ENCODE measurements at places on chromosomes 4 and X.
A peak's percentile ranks its signal among the peaks of the same experiment; 100 is the strongest.

DNA sequence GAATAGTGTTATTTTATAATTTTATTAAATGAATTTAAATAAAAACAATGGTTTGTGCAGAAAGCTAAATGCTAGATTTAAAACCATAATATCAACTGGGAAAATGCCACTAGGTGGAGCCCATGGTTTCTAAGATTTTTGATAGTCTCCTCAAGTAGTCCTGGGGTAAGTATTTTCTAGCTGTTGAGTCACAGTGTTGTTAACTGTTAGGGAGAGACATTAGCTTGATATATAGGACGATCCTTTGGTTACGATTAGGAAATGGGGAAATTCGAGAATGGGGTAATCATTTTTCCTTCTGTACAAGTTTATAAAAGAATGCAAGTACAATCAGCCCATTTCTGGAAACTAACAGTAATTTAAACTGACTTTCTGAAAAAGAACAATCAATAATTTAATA lies 378.4 kb downstream of the ANKRD50 start:
- no peaks in the 10 kb centered on the region for H3K27me3 ChIP-seq
- H3K27ac ChIP-seq = no peak overlapping the region
- H3K4me3 ChIP-seq = no peak overlapping the region
- DNase-seq = no peak

GRCh38 chrX:636981-637659 lies 6.5 kb downstream of the SHOX start:
- peaks cover 18% of the 10 kb centered on the region for H3K4me1 ChIP-seq
- DNase-seq = no peak
- H3K27me3 ChIP-seq = peaks cover 89% of the 10 kb centered on the region
- no peak overlapping the region for H3K4me3 ChIP-seq
- H3K27ac ChIP-seq = no peak overlapping the region

- no peak overlapping the region for H3K27ac ChIP-seq
- peaks cover 6% of the 10 kb centered on the region for H3K36me3 ChIP-seq
- no peaks in the 10 kb centered on the region for H3K27me3 ChIP-seq
- no peak for DNase-seq
These were observed 64.6 kb downstream of the KDM6A start for GRCh38 chrX:44937606-44938005.

- no peaks in the 10 kb centered on the region for H3K27me3 ChIP-seq
- peaks cover 4% of the 10 kb centered on the region for H3K36me3 ChIP-seq
- H3K4me1 ChIP-seq = no peaks in the 10 kb centered on the region
- peak; percentile 9 for DNase-seq
These were observed 81.2 kb downstream of the APOOL start for GRCh38 chrX:85084770-85085393.

DNA sequence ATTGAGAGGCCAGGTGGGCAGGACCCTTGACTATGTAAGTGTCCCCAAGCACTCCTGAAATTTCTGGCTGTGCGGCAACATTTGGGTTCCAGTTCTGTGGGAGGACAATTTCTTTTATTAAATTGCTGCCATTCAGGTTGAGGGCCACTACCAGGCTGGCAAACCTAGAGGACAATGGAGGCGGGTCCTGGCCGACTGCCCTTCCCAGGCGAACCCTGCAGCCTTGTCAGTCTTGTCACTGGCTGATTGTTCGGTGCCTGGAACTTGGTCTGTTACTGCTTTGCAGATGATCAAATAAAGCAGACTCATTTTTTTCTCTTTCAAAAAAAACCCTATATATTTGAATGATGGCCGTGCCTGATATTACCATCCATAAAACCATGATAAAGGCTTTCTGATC lies 6.6 kb upstream of the TMEM128 start:
- no peak overlapping the region for H3K27ac ChIP-seq
- DNase-seq = no peak
- H3K4me3 ChIP-seq = no peak overlapping the region
- H3K27me3 ChIP-seq = peaks cover 24% of the 10 kb centered on the region
- no peaks in the 10 kb centered on the region for H3K4me1 ChIP-seq

- H3K27ac ChIP-seq = no peak overlapping the region
- no peaks in the 10 kb centered on the region for H3K4me1 ChIP-seq
- H3K27me3 ChIP-seq = peaks cover 8% of the 10 kb centered on the region
- no peaks in the 10 kb centered on the region for H3K36me3 ChIP-seq
- H3K4me3 ChIP-seq = no peak overlapping the region
- DNase-seq = no peak
These were observed 73.7 kb downstream of the BEND2 start for GRCh38 chrX:18146954-18147353.

- no peak overlapping the region for H3K27ac ChIP-seq
- no peak for DNase-seq
- H3K36me3 ChIP-seq = no peaks in the 10 kb centered on the region
- H3K4me3 ChIP-seq = no peak overlapping the region
- H3K27me3 ChIP-seq = peaks cover 32% of the 10 kb centered on the region
These were observed 164.5 kb downstream of the FHIP1A start for GRCh38 chr4:151573474-151573873.

- H3K36me3 ChIP-seq = no peaks in the 10 kb centered on the region
- no peak for DNase-seq
- no peak overlapping the region for H3K4me3 ChIP-seq
- peak overlapping the region; percentile 32 for H3K27ac ChIP-seq
- no peaks in the 10 kb centered on the region for H3K4me1 ChIP-seq
These were observed 392.6 kb upstream of the INTU start for GRCh38 chr4:127239902-127240763.

DNA sequence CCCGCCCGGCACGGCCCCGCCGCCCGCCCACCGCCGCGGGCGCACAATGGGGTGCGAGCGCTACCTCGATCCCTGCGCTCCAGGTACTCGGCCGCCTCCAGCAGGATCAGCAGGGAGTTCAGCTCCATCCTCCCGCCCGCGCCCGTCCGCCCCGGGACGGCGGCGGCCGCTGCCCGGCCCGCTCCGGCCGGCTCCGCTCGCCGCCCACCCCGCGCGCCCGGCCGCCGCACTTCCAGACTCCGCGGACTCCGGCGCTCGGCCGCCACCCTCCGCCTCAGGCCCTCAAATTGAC lies at the start of gene MXD4:
Gene MXD4 (minus strand): TSS at position 257 of the 292 bp plus-strand sequence. CDS start 129 bp downstream, at position 128.
- peak within 1 kb of the TSS; percentile 93 for H3K4me3 ChIP-seq
- peak within 1 kb of the TSS; percentile 38 for H3K27ac ChIP-seq
- H3K4me1 ChIP-seq = peaks cover 4% of the 10 kb centered on the region
- no peaks in the 10 kb centered on the region for H3K27me3 ChIP-seq
- no peaks in the 10 kb centered on the region for H3K36me3 ChIP-seq

- H3K36me3 ChIP-seq = peaks cover 9% of the 10 kb centered on the region
- no peaks in the 10 kb centered on the region for H3K27me3 ChIP-seq
- H3K27ac ChIP-seq = no peak overlapping the region
- no peak overlapping the region for H3K4me3 ChIP-seq
- H3K4me1 ChIP-seq = no peaks in the 10 kb centered on the region
These were observed 40.5 kb downstream of the USP38 start for GRCh38 chr4:143225167-143225566.

DNA sequence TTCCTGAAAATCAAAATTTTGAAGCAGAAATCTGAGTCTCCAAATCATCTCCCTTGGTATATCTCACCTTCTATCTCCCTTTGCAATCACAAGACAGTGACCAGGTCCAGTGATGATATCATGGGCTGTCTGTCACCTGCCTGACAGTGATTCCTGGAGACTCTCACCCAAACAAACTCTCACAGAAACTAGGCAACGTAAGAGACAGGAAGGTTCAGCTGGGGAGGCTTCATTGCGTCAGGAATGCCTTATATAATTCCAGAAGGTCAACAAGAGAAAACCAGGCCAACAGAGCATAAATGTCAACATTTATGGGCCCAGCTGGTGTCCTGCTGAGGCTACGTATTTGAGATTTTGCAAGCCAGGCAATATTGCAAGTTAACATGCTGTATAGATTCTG lies 412.7 kb downstream of the KCNIP4 start:
- H3K4me1 ChIP-seq = no peaks in the 10 kb centered on the region
- DNase-seq = no peak

GRCh38 chr4:25424539-25425228 lies 47.6 kb downstream of the ANAPC4 start:
- H3K27me3 ChIP-seq = no peaks in the 10 kb centered on the region
- H3K4me1 ChIP-seq = no peaks in the 10 kb centered on the region
- H3K27ac ChIP-seq = no peak overlapping the region
- no peak for DNase-seq
- H3K36me3 ChIP-seq = no peaks in the 10 kb centered on the region
